Fibroblast of villous mesenchyme (primary cell): ENCODE measurements at places on chromosomes 13 and 19. TPM values are rescaled to one million over a fixed set of nuclear protein-coding genes. Genes with fewer than 3 reads are reported as not detected.

GRCh38 chr19:1000095-1000494 lies at the start of gene GRIN3B:
GRIN3B (plus strand) TSS chr19:1000419; CDS start chr19:1000438, 19 bp downstream.
- peak; percentile 45 for DNase-seq

DNA sequence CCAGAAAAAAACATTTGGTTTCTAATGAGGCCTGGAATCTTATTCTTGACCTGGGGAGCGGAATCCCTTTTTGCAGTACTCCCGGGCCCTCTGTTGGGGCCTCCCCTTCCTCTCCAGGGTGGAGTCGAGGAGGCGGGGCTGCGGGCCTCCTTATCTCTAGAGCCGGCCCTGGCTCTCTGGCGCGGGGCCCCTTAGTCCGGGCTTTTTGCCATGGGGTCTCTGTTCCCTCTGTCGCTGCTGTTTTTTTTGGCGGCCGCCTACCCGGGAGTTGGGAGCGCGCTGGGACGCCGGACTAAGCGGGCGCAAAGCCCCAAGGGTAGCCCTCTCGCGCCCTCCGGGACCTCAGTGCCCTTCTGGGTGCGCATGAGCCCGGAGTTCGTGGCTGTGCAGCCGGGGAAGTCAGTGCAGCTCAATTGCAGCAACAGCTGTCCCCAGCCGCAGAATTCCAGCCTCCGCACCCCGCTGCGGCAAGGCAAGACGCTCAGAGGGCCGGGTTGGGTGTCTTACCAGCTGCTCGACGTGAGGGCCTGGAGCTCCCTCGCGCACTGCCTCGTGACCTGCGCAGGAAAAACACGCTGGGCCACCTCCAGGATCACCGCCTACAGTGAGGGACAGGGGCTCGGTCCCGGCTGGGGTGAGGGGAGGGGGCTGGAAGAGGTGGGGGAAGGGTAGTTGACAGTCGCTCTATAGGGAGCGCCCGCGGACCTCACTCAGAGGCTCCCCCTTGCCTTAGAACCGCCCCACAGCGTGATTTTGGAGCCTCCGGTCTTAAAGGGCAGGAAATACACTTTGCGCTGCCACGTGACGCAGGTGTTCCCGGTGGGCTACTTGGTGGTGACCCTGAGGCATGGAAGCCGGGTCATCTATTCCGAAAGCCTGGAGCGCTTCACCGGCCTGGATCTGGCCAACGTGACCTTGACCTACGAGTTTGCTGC lies at the start of gene ICAM4:
Gene ICAM4, plus strand, starts transcription at position 153 of the 935 bp plus-strand sequence. Its CDS starts 58 bp downstream, at position 211.
- DNase-seq = peak; percentile 66

DNA sequence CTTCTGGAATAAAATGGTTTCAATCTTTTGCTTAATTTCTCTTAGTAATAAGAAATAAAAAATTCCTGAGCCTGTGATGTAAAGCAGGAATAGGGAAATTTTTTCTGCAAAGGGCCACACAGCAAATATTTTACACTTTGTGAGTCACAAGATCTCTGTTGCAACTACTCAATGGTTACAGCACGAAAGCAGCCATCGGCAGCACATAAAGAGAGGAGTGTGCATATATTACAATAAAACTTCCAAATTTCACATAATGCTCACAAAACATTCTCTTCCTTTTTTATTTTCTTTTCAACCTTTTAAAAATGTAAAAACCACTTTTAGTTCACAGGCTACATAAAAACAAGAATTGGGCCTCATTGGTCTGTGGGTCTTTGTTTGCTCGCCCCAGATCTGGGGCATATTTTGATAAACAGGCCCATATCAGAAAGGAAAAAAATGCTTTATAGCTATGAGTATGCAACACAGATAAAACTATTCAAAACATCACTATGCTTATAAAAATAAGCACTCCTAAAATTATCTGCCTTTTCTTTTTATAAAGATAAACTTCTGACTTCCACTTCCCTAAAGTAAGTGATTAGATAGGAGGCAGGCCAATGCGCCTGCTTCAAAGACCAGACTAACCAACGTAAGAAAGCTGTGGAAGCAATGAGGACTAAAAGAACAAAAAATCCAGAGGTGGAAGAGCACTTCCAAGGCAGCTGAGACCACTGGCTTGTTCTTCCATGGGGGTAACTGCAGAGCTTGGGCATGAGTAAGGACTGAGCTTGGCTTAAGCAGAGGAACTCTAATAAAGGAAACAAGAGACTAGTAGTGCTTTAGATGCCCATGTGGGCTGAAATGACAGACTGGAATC lies 26.5 kb downstream of the MYCBP2 start:
- peak; percentile 86 for DNase-seq

DNA sequence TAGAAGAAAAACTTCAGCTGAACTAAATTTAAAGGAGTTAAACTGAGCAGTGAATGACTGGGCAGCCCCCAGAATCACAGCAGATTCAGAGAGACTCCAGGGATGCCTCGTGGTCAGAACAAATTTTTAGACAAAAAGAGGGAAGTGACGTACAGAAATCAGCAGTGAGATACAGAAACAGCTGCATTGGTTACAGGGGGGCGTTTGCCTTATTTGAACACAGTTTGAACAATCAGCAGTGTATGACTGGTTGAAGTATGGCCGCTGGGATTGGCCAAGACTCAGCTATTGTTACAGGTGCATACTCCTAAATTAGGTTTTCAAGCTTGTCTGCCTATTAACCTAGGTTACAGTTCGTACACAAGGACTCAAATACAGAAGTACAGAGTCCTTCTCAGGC lies 2.2 kb upstream of the SPRYD7 start:
- DNase-seq = no peak

DNA sequence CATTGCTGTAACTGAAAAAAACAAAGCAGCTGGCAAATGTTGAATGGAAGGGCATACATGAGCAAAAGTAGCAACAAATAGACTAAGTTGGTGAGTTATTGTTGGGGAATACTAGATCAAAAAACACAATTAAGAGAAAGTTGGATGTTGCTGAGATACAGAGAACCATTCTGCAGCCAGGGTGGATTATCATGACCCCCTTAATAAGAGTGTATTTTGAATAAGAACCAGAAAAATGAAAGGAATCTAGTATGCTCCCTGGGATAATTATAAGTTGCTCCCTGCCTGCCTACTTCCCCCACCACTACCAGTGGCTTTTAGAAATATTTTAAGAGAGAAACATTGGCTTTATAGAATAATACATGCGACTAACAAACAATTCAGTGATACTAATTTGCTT lies 14.5 kb upstream of the TRPC4 start:
- DNase-seq = no peak

GRCh38 chr13:113140677-113141600 lies 17.5 kb upstream of the PROZ start:
- no peak for DNase-seq

GRCh38 chr13:32002873-32003272 lies 28.7 kb upstream of the FRY start:
- DNase-seq = no peak

DNA sequence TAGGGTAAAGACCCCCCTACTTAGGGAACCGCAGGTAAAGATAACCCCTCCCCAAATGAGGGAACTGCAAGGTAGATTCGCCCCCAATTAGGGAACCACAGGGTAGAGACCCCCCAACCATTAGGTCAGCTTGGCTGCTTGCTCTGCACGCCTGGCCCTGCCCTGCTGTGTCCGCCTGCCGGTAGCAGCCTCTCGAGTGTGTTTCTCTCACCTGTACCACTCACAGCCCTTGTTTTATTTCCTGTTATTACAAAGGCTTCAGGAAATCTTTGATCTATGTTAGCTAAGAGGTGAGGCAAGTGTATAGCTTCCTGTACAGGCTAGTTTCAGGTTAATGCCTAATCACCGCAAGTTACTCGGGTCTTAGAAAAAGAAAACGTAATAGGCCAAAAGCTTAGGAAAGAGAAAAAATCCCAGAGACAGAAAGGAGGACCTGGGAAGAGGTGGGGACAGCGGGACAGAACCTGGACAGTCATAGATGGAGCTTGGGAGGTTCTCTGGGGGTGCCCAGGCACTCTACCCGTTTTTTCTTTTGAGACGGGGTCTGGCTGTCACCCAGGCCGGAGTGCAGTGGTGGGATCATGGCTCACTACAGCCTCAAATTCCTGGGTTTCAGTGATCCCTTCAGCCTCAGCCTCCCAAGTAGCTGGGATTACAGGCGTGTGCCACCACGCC lies 23.1 kb upstream of the EIF3G start:
- DNase-seq = no peak

DNA sequence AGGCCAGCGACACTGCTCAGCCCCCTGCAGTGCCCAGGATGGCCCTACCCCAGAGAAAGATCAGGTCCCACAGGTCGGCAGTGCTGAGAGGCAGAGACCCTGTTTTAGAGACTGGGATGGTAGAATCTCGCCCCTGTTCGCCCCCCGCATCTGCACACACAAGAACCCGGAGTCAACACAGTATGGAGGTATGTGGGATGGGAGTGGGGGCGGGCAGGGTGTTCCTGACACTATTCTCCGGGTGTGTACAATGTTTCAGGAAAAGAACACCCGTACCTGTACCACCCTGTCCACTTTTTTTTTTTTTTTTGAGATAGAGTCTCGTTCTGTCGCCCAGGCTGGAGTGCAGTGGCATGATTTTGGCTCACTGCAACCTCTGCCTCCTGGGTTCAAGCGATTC lies 19.3 kb downstream of the PIP5K1C start:
- DNase-seq = no peak

DNA sequence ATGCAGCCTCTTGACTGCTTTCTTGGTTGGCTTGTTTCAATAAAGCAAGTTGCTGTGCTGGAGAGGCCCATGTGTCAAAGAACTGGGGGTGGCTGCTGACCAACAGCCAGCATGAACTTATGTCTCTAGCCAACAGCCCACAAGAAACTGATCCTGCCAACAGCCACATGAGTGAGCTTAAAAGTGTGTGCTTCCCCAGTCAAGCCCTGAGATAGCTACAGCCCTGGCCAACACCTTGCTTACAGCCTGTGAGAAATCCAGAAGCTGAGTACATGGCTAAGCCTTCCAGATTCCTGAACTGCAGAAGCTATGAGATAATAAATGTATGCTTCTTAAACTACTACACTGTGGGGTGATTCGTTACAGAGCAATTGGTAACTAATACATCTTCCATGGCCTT lies 38.9 kb upstream of the IPO5 start:
- no peak for DNase-seq

- no peak for DNase-seq
Measured at GRCh38 chr19:55644842-55645511, 1.5 kb downstream of the ZNF581 start.

- no peak for DNase-seq
Measured at GRCh38 chr13:66102864-66103263, 1127.3 kb downstream of the PCDH9 start.

- no peak for DNase-seq
Measured at GRCh38 chr19:19238126-19238894, 26.6 kb downstream of the NCAN start.

DNA sequence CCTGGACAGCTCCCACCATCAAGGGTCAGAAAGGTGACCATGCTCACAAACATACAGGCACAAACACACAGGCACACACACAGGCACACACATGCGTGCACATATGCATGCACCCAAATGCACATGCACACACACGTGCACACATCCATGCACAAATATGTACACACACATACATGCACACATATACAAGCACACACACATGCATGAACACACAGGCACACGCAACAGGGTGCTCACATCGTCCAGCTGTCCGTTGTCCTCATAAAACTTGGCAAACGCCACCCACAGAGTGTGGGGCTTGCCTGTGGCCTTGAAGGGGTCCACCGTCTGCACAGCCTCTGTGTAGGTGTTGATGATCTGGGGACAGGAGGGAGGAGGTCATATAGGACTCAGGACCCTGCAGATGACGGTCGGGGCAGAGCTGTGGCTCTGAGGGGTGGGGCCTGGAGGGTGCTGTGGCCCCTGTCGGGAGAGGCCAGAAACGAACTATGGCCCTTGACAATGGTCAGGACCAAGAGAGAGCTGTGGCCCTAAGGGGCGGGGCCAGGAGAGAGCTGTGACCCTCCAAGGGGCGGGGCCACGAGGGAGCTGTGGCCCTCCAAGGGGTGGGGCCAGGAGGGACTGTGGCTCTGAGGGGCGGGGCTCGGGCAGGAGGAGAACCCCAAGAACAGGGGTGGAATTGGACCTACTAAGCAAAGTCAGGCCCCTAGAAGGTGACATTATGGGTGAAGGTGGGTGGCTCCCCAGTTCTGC lies 6.2 kb downstream of the XAB2 start:
- DNase-seq = no peak

DNA sequence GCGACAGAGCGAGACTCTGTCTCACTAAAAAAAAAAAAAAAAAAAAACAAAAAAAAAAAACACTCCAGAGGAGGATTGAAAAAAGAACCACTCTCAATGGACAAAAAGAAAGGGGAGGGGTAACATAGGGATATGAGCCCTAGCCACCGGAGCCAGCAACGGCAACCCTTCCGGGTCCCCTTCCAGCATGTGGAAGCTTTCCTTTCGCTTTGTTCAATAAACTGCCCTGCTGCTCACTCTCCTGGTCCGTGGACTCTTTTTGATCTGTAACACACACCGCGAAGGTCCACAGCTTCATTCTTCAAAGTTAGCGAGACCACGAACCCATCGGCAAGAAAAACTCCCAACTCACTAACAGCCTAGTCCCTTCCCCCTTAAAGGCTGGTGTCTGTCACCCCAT lies 1.0 kb upstream of the REX1BD start:
- DNase-seq = no peak

DNA sequence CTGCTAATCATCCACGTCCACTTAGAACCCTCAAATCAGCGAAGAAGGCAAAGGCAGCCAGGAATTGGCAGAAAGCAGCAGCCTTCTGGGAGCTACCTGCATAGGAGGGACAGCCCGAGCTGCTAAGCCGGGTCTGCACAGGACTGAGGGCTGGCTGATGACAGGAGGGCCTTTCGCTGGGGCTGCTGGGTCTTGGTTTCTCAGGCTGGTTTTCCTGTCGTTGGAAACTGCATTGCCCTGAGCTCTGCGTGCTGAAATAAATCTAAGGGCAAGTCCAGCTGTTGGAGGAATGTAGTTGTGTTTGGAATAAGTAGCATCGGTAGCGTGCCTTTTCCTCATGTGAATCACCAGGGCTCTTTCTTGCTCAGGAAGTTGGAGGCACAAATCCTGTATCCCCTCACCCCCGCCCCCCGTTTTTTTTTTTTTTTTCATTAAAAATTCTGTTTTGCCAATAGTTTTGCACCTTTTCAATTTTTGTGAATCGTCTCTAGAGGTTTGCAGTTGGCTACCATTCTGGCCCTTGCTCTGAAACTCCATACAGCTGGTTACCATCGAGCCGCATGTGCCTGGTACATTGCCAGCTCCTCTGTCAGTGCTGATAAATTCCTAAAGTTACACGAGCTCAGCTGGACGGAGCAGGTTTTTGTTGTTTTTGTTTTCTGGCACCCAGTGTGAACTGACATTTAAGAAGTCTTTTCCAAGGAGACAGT lies 193.9 kb upstream of the RNF113B start:
- DNase-seq = peak; percentile 90

- DNase-seq = no peak
Measured at GRCh38 chr19:13007292-13008045, 12.2 kb downstream of the NFIX start.

DNA sequence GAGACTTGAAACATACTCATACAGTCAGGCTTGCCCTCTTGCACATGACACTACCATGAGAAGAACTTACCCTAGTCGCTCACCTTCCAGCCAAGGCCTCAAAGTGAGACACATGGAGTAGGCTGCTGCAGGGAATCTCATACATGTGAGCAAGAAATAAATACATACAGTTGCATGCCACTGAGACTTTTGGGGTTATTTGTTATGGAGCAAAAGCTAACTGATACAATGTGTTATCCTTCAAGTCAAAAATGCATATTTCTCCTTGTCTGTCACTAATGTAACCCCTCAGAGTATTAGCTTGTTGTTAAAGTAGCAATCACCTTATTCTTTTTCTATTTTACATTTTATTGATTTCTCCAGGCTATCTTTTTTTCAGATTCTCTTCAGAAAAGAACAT lies 58.1 kb downstream of the FOXO1 start:
- DNase-seq = no peak

PROZ gene
- under 0.01 TPM in 1 of 2 replicates, not detected in the other for total RNA-seq

BRSK1 gene
- total RNA-seq = 5.6 and 6.1 TPM in 2 replicates

CBY2 gene
- total RNA-seq = not detected in 2 replicates

NAPSA gene
- under 0.01 and 0.32 TPM in 2 replicates for total RNA-seq
